CD4-positive, alpha-beta T cell treated with Interferon alpha-2 for 1 hour (primary cell): ENCODE measurements at places on chromosomes 11 and 22.

- DNase-seq, result no peak
Measured at GRCh38 chr11:71151561-71151960, 100.8 kb downstream of the SHANK2 start.

DNA sequence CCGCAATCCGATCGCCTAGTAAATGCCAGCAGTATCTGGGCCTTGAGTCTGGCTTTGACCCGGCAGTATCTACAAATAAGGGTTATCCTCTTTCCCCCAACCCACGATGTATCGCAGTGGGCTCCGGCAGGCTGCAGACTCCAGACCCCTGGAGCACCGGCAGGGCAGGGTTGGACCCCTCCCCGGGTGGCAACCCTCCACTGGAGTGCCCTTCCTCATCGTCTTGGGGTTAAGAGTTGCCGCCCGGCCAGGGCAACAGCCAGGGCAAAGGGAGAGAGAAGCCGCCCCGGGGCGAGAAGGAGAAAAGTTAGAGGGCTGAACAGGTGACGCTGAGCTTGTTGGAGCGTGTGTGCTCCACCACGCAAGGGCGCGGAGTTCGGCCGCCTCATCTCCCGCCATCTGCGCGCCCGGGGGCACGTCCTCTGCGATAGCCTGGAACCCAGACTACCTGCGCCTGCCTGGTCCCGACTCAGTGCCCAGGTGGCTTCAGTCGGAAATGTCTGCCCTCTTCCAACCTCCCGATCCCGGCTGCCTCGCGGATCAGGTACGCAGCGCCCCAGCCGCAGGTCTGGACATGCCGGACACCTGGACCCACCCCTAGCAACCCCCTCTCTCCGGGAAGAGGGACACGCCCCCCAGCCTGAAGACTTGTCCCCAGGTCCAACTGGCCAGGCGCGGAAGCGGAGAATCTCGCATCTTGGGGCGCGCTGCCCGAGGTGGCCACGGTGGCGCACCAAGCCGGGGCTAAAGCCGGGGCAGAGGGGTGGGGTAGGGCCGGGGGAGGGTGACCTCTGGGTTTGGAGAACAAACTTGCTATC is 1.2 kb downstream of the DSCAML1 start:
- DNase-seq, result no peak

DNA sequence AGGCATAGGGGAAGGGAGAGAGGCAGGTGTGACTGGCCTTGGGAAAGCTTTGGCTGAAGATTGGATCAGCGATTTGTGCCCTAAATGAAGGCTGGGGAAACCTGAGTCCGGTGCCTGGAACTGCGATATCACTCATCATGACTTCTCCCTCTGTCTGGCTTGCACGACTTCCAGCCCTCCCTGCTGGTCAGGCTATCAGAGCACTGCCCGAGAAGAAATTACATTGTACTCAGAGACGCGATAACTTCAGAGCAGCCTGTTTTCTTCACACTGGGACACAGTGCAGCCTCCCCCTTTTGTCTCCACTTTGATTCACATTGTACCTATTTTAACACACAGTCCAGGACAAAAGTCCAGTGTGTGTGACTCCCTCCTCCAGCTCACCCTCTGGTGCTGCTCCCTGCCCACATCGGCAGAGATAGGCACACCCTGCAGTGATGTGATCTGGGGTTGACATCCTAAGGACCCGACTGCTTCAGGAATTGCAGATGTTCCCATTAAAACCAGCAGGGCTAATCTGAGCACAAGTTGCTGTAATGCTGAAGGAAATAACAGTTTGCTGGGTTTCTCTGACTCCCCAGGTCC is 62.1 kb upstream of the CADM1 start:
- no peak for DNase-seq

DNA sequence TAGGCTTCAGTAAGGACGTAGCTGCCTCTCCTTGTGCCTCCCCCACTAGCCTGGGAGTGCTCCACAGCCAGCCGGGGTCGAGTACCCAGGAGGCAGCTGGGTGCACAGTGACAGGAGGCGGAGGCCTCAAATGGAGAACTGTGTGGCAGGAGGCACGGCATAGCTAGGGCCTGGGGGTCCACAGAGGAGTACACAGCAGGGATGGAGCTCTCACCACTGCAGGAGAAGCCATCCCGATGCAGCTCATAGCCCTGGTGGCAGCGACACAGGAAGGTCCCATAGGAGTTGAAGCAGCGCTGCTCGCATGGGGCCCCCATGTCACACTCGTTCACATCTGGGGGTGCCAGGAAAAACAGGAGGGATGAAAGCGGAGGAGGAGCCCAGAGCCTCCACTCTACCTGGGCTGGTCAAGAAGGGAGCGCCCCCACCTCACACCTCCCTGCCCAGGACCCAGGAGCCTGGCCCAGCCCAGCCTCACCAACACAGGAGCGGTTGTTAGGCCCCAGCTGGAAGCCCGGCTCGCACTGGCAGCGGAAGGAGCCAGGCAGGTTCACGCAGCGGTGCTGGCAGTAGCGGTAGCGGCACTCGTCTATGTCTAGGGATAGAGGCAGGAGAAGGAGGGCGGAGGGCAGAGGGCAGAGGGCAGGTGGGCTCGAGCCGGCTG is 2.8 kb downstream of the EFEMP2 start:
- DNase-seq, result no peak

- DNase-seq, result no peak
Measured at GRCh38 chr11:69921128-69922014, 102.2 kb upstream of the FGF3 start.

DNA sequence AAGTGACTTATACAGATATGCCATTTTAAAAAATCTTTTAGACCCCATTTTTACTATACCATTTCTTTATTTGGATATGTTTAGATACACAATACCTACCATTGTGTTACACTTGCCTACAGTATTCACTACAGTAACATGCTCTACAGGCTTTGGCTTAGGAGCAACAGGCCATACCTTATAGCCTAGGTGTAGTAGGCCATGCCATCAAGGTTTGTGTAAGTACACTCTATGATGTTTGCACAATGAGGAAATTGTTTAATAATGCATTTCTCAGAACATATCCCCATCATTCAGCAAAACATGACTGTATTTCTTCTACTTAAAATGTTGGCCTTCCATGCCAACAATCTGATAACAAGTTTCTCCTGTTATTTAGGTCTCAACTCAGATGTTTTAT is 1559.5 kb upstream of the TENM4 start:
- no peak for DNase-seq

DNA sequence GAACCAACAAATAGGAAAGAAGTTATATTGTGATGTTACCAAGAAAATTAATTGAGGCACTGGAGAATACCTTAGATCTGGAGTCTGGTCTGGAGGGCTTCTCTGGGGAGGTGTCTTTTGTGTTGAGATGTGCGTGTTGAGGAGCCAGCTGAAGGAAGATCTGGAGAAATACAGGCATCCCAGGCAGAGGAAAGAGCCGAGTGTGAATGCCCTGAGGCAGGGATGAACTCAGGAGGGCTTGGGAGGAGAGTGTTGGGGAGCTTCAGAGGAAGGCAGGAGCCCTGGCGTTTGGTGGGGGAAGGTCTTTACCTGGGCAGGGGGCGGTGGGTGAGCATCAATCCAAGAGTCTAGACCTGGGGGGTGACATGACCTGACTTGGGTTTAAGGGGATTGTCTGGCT is 13.1 kb downstream of the SYNGR1 start:
- DNase-seq, result no peak

GRCh38 chr22:32632512-32633315 is 158.1 kb downstream of the FBXO7 start:
- DNase-seq, result no peak

GRCh38 chr11:44564670-44565210 is 723 bp upstream of the CD82 start:
- DNase-seq, result peak; percentile 58

DNA sequence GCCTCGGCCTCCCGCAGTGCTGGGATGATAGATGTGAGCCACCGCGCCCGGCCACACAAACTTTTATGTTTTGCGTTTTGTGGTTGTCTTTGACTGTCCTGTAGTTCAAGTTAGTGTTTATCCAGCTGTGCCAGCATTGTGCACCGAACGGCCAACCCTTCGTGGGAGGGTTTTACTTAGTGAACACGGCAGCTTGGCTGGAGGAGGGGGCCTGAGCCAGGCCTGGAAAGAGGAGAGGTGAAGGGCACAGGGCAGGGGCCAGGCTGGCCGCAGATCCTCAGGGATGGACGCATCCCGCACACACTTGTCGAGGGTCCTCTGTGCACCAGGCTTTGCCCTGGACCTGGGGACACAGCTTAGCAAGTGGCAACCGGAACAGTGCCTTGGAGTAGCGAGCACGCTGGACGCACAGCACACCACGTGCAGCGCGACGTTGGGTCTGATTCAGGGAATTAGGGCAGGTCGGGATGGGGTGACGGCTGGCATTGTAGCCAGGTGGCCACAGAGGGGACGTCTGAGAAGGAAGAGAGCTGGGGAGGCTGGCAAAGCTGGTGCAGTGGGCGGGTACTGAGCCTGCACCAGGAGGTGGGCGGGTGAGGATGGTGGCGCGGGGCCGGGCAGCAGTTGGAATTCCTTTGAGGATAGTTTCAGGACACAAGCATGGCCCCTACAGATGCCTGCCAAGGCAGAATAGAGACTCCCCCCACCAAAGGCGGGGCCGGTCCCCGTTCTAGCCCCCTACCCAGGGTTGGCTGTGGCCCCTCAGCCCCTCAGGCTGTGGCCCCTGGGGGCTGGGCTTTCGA is 13.4 kb downstream of the EPS8L2 start:
- no peak for DNase-seq

DNA sequence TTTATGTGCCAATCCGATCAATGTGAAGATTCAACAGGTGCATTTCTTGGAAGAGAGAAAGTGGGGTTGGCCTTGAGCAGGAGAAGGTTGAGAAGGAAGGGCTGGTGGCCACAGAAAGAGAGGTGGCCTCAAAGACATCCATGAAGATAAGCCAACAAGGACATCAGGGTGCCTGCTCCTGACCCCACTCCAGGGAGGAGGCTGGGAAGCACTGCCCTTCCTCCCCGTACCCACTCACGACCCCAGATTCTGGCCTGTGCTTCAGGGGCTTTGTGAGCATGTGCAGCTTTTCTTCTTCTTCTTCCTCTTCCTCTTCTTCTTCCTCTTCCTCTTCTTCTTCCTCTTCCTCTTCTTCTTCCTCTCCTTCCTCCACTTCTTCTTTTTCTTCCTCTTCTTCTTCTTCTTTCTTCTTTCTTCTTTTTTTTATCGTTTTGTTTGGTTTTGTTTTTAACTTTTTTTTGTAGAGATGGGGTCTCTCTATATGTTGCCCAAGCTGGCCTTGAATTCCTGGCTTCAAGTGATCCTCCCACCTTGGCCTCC is 30.3 kb downstream of the DKK3 start:
- no peak for DNase-seq

- no peak for DNase-seq
Measured at GRCh38 chr11:114033066-114033465, 26.4 kb upstream of the ZBTB16 start.

GRCh38 chr22:40418366-40419201 is 48.2 kb downstream of the SGSM3 start:
- DNase-seq, result no peak

DNA sequence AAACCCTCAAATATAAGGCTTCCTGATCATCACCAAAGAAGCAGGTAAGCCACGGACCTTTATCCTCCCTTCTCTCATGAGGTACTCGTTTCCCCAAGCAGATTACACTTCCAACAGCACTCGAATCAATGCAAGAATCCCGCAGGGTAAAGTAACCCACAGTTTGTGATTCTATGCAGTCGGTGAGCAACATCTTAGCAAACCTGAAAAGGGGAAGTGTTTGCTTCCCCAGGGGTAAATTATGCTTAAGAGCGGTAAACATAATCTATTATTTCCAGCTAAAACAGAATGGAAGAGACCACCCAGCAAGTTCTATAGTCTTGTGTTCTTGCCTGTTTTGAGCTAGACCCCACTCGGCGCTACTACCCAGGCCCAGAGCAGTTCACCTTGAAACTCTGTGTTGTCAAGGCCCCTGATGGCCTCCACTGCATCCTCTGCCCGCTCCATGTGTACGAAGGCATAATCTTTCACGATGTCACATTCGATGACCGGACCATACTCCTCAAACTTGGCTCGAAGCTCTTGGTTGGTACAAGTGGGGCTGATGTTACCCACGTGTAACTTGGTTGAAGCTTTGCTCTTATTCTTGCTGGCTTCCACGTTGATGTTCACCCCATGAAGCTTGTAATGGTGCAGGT is 1.3 kb downstream of the RBM4B start:
- no peak for DNase-seq
